ENCODE measurements at places on chromosomes 6 and 20.
A peak's percentile ranks its signal among the peaks of the same experiment; 100 is the strongest.

DNA sequence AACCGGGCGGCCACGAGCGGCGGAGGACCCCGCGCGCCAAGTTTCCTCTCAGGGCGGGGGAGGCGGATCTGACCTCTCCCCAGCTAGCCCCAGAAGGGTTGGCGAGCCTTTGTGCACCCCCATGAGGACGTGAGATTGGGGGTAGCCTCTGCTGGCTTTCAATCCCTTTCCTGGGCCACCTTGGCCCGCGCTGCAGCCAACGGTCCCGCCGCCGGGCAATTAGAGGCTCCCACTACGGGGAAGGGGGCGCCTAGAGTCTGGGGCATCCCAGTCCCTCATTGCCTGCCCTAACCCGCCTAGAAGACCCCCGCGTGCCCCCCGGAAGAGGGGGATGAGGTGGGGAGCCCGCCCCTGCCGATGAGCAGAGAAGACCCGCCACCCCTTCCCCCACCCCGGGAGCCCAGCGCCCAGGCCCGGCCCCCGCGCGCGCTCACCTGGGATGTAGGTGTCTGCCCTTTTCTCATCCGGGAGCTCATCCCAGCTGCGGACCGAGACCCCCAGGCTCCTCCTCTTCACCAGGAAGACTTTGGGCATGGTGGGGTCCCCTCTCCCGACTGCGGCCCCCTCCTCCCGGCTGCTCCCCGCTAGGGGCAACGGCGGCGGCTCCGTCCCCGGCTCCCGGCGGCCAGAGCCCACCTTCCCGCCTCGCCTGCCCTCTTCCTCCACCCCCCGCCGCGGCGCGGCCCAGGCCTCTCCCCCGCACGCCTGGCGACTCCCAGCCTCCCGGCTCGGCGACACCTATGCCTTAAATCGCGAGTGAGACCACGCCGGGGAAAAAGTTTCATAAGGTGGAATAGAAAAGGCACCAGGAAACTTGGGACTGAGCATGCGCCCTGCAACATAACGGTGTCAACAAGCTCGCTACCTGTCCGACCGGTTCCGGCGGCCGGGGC is at the start of gene OVOL2:
Gene OVOL2, minus strand, starts transcription at position 816 of the 893 bp plus-strand sequence. Its CDS starts 282 bp downstream, at position 534.
- DNase-seq, result no peak

DNA sequence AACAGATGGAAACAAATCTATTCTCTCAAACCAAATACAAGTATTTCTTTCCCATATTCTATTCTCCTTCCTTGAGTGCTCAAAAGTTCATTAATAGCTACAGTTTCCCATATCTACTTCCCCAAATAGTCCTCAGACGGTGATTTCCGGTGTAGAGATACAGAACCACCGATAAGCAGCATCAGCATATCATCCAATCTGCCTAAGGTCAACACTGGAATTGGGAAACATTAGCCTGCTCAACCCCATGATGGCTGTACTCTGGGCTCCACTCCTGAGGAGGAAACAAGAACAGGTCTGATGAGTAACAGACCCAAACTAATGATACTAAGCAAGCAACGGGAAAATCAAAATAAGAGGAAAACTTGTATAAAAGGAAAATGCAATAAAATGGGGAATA is 115.6 kb downstream of the EPB41L2 start:
- DNase-seq, result no peak

DNA sequence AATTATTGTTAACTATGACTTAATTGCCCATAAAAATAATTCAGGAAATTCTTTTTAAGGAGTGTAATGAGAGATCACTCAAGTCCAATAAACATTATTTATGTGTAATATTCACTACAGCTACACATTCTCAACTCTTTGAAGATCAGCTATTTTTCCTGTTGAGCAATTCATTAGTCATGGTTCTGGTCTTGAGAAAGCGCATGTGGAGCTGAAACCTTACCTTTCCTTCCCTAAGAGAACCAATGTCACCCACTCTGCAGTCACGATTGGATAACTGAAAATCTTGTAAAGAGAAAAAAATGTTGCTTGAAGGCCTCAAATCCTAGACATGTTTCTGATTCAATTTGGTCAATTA is 736.9 kb upstream of the MARCKS start:
- no peak for DNase-seq

GRCh38 chr6:20581070-20581469 is 46.8 kb downstream of the CDKAL1 start:
- no peak for DNase-seq

- DNase-seq, result no peak
Observed at GRCh38 chr6:158073776-158074175, 92.1 kb downstream of the SYNJ2 start.

- no peak for DNase-seq
Observed at GRCh38 chr6:13511913-13512717, 24.7 kb upstream of the GFOD1 start.

DNA sequence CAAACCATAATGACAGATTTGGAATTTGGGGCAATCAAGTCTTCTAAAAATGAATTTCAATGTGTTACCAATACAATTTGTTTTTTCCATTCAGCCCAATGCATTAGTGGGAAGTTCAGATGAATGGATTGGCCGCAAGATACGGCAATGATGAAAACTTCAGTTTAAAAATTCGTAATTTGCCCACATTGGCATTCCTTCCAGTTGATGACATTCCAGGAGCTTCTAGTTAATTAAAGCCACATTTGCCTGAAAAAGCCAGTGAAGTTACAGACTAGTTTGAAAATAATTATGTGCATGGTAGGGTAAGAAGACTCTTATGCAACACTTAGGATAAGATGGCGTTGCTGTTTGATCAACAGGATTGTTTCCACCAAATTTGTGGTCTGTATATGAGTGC is 46.2 kb downstream of the NHLRC1 start:
- no peak for DNase-seq

DNA sequence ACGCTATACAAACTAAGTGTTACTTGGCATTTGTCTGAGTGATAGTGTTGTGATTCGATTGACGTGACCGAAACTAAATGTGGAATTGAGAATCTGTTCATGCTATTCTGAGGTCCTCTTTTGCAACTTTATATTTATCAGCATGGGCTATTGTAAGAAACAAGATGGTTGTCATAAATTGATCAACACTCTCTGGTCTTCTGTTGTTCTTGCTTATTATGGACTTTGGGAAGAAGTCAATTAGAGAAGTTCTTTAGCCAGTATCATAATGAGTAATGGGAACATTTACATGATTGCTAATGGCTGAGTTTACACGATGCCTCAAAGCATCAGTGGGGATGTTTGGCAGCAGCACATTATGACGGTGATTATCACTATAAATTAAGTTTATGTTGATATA is 195.0 kb downstream of the CD83 start:
- DNase-seq, result no peak

- DNase-seq, result peak; percentile 47
Observed at GRCh38 chr20:59144179-59144830, 19.3 kb upstream of the ZNF831 start.

DNA sequence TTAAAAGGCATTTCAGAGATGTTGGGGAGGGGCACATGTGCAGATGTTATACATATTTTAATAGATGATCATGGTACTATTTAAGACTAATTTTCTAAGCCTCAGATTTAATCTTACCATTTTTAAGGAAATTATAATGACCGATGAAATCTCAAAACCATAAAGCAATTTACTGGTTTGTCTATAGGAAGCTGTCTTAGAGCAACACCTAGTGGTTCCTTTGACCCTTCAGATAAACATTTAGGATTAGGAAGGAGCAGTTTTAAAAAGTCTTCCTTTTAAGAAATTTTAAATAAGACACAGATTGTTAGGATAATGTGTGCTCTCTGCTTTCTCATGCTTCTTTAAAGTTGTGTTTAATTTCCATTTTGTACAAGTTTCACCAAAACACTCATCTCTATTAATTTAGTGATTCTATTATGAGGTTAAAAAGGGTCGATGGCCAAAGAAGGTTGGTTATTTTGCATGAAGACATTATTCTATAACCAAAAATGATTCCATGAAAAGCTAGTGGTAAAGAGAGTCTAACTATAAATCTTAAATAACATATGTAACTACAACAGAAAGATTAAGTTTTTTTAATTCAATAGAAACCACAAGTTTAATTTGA is 376.4 kb downstream of the HACE1 start:
- DNase-seq, result no peak

DNA sequence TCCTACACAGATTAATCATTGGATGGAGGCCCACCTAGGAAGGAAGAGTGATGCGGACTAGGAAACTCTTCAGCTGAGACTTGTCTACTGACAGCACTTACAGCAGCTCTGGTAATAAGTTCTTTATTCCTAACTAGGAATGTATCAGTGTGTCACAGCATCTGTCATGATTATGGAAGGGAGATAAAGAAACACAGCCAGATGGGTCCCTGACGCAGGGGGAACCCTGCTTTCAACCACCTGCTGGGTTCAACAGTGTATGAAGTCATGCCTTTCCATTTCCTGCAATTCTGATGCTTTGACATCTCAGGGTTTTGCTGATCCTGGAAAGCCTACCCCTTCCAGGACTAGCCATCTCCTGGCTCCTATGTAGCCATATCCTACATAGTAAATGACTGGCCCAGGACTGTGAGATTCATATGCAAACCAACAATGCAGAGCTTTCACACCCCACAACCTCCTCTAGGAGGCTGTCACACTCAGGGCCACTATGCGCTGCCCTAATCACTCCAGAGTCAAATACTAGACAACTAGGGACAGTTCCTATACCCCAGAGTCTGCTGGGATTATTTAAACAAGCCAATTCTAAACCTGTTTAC is 29.0 kb upstream of the MANEA start:
- no peak for DNase-seq

DNA sequence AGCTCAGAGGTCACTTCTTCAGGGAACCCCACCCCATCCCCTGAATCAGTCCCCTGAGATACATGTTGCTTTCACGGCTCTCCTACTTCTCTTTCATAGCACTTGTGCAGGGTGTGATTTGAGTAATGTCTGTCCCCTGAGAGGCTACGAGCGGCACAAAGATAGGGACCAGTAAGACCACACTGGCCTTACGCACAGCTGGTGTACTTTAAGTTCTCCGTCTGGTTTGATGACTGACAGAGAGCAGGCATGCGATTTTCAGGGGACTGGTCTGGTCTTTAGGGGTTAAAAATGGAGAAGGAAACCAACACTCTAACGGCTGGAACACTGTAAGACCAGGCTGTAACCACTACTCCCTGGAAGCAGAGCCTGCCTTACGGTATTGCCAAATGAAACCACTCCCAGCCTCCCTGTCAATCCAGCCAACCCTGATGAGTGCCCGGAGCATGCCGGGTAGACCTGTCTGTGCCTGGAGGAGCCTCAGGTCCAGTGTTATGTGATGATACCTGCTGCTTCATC is 47.1 kb downstream of the ELMO2 start:
- DNase-seq, result no peak

DNA sequence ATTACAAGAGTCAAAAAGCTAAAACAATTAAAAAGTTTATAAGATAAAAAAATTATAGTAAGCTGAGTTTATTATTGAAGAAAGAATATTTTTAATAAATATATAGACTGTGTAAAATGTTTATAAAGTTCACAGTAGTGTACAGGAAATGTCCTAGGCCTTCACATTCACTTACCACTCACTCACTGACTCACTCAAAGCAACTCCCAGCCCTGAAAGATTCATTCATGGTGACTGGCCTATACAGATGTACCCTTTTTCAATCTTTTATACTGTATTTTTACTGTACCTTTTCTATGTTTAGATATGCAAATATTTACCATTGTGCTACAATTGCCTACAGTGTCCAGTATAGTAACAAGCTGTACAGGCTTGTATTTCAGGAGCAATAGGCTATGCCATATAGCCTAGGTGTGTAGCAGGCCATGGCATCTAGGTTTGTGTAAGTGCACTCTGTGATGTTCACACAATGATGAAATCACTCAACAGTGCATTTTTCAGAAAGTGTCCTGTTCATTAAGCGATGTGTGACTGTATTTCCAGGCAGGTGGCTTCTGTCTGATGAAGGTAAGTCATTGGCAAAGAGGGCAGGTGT is 130.2 kb downstream of the BTBD3 start:
- no peak for DNase-seq

DNA sequence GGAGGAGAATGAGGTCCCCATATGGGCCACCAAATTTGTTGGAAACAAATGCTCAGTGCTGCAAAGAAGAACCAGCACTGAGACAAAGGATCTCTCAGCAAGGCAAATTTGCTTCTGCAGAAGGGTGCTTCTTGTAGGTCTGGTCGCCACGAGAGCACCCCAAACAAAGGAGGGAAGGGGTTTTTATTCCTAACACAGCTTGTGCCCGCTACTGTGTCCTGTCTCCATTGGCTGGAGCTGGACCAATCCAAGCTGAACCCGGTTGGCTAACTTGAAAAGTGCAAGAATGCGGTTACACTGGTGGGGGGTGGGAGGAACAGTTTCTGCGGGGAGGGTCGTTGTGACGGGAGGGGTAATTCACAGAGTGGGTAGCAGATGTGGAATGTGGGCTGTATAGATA is 54.1 kb upstream of the TULP1 start:
- no peak for DNase-seq

DNA sequence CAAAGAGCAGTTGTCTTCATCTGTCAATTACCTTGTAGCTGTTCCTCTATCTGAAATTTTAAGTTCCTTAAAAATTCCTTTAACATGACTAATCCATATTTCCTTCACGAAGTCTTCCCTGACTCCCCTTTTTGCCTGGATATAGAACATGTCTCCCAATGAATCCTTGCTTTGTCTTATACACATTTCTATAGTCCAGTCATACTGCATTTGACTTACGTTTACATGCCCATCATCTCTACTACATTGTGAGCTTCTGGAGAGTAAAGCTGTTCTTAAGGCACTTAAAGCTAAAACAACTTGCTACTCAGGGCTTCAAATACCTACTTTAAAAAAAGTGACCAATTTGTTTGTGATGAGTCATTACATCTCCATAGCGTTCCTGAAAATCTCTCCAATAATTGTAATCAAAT is 4.9 kb downstream of the REV3L start:
- DNase-seq, result no peak

- DNase-seq, result no peak
Observed at GRCh38 chr6:42987533-42988451, 3.4 kb downstream of the PPP2R5D start.

GRCh38 chr20:64069614-64070243 is 6.7 kb downstream of the TCEA2 start:
- no peak for DNase-seq

GRCh38 chr6:33319939-33320314 is 2.4 kb upstream of the ZBTB22 start:
- DNase-seq, result no peak

DNA sequence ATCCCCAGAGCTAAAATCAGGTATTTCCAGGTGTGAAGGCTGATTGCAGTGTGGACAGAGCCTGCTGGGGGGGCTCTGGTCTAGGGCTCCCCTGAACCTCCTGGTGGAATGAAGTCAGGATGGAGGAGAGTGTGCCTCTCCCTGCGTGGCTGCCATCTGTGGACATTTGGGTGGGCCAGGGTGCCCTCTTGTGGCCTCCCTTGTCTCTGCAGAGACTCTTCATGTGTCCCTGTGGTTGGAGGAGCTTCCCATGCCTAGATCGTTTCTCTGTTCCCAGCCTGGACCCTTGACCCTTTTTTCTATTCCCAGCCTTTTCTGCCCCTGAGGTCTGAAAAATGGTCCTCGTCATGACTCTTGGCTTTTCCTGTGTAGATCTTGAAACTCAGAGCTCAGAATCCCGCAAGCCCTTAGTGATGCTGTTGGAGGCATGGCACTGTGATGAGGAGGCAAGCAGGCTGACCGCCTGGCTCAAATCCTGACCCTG is 9.9 kb upstream of the PSMF1 start:
- peak; percentile 50 for DNase-seq

Measured in activated T-cell treated with anti-CD3 and anti-CD28 coated beads for 48 hours (primary cell).